Stimulated activated CD8-positive, alpha-beta memory T cell treated with anti-CD3 and anti-CD28 coated beads, Interleukin-15, amount 100 ng/mL, for 4 hours (primary cell): ENCODE measurements at places on chromosomes 5 and 9.

DNA sequence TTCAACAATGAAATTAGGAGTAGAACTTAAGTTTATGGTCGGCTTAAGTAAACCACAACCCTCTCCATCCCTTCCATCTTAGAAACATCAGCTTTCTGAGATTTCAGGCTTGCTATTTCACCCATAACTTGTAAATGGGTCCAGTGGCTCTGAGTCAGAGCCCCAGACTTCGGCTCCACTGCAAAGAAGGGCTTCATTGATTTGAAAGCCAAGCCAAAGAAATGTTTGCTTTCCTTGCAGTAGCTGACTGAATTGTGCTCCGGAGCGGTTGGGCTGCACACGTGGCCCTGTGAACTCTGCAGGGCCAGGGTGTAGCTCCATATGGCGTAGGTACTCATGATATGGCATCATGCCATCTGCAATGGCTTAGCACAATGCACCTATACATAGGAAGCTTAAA is 57.0 kb downstream of the NREP start:
- DNase-seq = no peak

DNA sequence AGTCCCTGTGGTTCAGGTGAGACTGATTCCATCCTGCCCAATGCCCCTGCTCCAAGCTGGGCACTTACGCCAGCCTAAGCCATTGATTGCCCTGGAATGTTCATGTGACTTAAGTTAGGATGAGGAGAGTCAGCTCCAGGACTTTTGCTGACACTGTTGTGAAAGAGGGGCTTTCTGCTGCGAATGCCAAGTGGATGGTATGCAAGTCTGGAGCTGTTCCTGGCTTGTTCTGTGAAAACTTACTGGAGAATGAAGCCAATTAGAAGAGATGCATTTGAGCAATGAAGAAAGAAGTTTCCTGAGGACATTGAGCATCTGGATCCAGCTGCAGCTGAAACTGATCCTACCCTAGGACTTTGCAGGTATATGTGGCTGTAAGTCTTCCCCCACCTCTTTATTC is 61.2 kb upstream of the ZFR start:
- DNase-seq = no peak

GRCh38 chr9:68979538-68980314 is 34.2 kb downstream of the PRKACG start:
- DNase-seq = no peak

- no peak for DNase-seq
Measured at GRCh38 chr5:65722575-65723403, 784 bp downstream of the NLN start.
